ENCODE measurements at places on chromosomes 2 and 18.
A peak's percentile ranks its signal among the peaks of the same experiment; 100 is the strongest.

- DNase-seq = no peak
Measured at GRCh38 chr2:23530909-23531276, 145.9 kb downstream of the KLHL29 start.

DNA sequence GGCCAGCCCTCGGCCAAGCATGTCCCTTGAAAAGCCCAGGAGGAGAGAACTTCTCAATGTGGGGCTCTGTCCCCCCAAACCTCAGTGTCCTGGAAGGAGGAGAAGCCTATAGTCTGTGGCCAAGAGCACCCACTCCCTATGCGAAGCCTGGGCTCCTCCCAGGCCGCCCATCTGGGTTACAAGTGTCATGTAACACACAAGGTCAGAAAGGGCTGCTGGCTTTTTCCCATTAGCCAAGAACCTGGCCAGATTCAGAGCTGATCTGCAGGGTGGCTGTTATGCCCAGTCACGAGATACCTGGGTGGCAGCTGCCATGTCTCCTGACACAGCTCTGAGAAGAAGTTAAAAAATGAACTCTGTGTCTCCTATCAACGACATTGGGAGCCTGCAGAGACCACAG, 170.7 kb downstream of the TNS1 start:
- DNase-seq = no peak

DNA sequence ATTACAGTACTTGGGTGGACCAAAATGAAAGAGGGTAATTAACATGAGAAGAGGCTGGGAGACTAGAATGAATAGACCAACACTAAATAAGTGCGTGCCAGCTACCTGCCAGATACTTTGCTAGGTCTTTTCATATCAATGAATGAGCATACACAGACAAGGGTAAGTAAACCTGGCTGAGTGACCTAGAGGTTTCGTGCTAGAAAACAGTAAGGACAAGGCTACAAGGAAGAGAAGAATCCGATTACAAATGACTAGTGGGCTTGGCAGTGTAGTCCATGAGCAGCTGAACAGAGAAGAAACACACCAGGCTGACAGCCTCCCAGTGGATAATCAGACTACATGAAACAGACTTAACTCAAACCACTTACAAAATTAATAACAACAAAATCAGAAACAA, 64.6 kb downstream of the THADA start:
- no peak for DNase-seq

DNA sequence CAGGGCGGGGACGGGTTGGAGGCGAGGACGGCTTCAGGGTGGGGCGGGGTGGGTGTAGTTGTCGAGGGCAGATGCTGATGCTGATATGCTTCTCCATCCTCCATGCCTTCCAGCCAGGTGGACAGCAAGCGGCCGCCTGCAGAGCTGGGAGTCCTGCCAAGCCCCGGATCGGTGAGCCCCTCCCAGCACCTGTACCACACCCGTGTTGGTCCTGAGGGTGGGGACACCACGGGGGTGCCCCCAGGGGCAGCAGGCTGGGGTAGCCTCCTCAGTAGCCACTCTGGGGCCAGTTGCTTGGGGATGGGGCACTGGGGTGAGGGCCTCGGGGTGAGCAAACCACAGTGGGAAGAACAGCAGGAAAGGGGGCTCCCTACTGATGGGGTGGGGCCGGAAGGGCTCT, 2.6 kb downstream of the ANO7 start:
- no peak for DNase-seq

GRCh38 chr2:226489775-226490541, 309.7 kb downstream of the IRS1 start:
- DNase-seq = peak; percentile 14

DNA sequence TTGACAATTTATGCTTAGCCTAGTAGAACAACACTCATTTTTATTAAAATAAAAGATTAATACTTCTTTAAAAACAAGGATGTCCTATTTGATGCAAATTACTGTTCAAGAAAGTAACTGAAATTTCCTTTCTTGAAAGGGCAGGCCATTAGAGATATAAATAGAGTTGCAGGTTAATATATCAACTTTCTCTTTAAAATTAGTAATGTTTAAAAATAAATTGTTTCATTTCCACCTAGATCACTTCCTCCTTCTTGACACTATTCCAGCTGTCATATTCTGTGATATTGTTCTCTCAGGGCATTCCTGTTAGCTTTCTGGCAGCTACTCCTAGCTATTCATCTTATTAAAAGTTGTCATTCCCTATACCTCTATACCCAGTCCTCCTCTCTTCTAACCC, 357.9 kb upstream of the NRP2 start:
- no peak for DNase-seq

DNA sequence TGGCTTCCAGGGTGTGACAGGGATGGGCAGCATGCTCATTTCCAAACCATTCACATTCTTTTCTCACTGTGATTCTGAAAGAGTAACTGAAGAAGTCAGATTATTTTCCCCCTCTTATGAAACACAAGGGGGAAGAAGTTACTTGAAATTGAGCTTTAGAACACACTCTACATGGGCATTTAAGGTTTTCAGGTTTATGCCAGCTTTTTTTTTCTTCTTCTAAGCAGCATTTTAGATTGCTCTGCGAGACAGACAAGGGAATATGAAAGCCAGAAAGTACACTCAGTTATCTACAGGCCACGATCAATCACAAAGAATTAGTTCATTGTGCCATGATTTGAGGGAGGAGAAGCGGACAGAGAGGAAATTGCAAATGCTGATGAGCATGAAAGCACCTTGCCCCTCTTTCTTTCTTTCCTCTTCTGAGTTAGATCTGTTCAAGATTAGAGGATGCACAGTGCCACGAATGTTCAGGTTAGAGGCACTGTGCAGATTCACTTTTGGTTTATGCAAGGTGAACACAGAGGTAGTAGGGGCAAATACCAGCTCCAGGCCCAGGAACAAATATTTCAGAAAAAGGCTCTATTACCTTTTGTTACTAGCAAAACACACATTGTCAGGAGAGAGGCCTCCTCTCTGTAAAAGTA, 49.2 kb downstream of the CXCR4 start:
- DNase-seq = no peak

All from GM10248 (cell line).